ENCODE measurements at places on chromosomes 6 and 20.

- DNase-seq = no peak
Observed at GRCh38 chr6:130890521-130890971, 63.3 kb downstream of the SMLR1 start.

GRCh38 chr6:66096679-66097078 is 389.7 kb upstream of the EYS start:
- DNase-seq = no peak

DNA sequence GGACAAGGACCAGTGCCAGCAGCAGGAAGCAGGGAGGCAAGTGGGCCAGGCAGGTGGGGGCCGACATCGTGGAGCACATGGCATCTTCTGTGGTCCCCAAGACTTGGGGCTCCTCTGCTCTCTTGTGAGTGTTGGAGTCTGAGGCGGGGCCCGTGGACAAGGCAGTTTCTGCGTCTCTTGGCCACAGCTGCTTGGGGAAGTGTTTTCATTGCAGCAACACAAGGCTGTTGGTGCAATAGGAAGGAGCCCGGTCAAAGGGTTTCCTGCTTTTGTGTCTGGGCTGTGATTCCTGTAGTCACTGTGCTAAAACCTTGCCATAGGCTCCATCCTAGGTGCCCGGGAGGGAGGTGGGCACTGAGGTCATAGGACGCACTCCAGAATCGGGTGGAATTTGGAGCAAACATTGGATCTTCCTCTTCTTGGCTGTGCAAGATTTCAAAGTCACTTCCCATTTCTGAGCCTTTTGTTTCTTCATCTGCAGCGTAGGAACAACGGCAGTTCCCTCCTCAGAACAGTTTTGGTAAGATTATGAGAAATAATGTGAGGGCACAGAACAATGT is at the start of gene SIRPB2:
Gene SIRPB2, minus strand, starts transcription at position 140 of the 560 bp plus-strand sequence. Its CDS starts 61 bp downstream, at position 79.
- no peak for DNase-seq

- no peak for DNase-seq
Observed at GRCh38 chr20:10940941-10941340, 267.1 kb upstream of the JAG1 start.

- DNase-seq = no peak
Observed at GRCh38 chr6:117174835-117175360, 90.5 kb upstream of the VGLL2 start.

GRCh38 chr6:43447604-43448003 is 7.7 kb downstream of the DLK2 start:
- no peak for DNase-seq

GRCh38 chr6:137218473-137218916 is 690 bp downstream of the IFNGR1 start:
- no peak for DNase-seq

DNA sequence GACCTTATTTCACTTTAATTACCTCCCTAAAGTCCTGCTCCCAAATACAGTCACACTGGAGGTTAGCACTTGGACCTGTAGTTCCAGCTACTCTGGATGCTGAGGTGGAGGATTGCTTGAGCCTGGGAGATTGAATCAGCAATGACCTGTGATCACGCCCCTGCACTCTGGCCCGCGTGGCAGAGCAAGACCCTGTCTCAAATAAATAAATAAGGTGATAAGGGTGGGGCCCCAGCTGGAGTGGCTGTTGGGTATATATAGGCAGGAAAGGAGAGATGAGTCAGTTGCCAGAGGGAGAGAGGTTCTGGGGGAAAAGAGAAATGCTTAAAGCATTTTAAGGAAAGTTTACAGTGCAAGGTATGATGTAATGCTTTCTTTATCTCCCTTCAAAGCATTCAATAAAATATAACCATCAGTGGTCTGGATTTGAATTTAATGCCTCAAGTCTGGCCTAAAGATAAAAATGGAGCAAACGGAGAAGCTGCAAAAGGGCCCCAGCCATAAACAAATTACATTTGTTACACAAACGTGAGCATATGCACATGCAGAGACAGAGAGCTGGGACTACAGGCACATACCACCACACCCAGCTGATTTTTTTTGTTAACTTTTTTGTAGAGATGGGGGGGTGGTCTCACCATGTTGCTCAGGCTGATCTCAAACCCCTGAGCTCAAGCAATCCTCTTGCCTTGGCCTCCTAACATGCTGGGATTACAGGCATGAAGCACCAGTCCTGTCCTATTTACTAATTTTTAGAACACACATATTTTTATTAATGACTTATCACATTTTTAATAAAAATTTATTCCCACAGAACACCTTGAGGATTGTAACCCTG is 6.1 kb upstream of the PM20D2 start:
- DNase-seq = no peak

DNA sequence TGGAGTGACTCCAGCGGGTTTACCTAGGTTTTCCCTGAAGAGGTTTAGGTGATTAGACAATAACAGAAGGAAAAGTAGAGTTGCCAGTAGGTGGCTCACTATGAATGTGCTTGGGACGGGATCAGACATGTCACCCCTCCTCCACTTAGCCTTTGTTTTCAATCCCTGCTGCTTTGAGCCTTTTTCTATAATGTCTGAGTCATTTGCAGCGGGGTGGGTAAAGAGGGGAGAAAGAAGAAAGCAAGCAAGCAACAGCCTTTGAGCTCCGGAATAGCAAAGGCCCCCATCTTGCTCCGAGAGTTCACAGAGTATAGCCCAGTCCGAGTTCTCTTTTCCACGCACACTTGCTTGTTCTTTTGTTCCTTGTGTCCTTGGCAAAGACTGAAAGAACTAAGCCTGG is 129.1 kb downstream of the PACRG start:
- DNase-seq = no peak

DNA sequence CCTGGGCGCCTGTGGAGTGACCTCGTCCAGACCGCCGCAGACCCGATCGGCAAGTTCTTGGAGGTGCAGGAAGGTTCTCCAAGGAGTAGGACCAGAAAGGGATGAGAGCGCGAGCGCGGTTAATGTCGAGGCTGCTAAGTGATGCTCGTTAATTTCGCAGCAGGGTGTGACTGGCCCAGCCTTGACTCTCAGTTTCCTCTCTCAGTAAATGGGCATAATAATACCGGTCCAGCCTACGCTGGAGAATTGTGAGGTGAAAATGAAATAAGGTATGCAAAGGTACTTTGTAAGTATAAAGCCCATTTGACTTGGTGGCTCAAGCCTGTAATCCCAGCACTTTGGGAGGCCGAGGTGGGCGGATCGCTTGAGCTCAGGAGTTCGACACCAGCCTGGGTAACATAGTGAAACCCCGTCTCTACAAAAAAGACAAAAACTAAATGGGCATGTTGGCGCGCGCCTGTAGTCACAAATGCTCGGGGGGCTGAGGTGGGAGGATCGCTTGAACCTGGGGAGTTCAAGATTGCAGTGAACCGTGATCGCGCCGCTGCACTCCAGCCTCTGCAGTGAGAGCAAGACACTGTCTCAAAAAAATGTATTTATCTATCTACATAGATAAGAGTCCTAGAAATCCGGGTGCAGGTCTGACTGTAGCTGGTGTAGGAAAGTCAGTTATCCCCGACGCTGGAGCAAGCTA is 634 bp upstream of the BTBD9 start:
- DNase-seq = no peak

DNA sequence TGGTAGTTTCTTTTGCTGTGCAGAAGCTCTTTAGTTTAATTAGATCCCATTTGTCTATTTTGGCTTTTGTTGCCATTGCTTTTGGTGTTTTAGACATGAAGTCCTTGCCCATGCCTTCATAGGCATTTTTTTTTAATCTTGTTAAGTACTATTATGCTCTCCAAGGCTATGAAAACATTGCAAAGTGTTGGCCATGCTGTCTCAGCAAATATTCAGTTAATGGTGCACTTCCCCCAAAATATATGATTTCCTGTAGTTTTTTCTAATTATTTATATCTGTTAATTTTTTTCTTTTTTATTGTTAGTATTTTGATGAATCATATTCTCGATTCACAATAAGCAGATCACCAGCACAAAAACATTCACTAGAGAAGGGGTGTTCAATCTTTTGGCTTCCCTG is 806.1 kb upstream of the FLRT3 start:
- no peak for DNase-seq

GRCh38 chr6:134035823-134036296 is 16.6 kb downstream of the SLC2A12 start:
- no peak for DNase-seq

GRCh38 chr6:134714113-134714512 is 235.8 kb downstream of the ALDH8A1 start:
- DNase-seq = no peak

GRCh38 chr6:119510246-119510645 is 160.7 kb upstream of the MAN1A1 start:
- no peak for DNase-seq

DNA sequence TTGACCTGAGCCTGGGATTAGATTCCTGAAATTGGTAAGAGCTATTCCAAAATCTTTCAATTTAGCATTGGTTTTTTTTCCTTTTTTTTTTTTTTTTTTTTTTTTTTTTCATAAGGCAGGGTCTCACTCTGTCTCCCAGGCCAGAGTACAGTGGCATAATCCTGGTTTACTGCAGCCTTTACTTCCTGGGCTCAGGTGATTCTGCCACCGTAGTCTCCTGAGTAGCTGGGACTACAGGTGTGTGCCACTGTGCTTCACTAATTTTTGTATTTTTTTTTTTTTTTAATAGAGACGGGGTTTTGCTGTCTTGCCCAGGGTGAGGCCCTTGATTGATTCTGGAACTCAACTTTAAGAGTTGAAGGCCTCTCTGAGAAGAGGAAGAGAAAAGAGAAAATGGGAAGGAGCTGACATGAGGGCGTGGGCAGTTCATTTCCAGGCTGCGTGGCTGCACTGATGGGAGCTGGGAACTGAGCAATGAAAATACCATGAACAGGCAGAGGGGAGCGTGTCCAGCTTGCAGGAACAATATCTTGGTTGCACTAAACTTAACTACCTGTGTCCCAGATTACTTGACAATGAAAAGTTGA is 24.6 kb downstream of the KDM1B start:
- no peak for DNase-seq

- no peak for DNase-seq
Observed at GRCh38 chr6:19160081-19160730, 677.0 kb upstream of the ID4 start.

DNA sequence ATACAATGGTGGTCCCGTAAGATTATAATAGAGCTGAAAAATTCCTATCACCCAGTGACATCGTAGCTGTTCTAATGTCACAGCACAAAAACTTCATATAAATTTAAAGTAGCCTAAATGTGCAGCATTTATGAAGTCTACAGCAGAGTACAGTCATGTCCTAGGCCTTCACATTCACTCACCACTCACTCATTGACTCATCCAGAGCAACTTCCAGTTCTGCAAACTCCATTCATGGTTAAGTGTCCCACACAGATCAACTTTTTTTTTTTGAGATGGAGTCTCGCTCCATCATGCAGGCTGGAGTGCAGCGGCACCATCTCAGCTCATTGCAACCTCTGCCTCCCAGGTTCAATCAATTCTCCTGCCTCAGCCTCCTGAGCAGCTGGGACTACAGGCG is 20.9 kb upstream of the KCNG1 start:
- DNase-seq = no peak

GRCh38 chr20:36052117-36052513 is 83.7 kb downstream of the CNBD2 start:
- DNase-seq = no peak

DNA sequence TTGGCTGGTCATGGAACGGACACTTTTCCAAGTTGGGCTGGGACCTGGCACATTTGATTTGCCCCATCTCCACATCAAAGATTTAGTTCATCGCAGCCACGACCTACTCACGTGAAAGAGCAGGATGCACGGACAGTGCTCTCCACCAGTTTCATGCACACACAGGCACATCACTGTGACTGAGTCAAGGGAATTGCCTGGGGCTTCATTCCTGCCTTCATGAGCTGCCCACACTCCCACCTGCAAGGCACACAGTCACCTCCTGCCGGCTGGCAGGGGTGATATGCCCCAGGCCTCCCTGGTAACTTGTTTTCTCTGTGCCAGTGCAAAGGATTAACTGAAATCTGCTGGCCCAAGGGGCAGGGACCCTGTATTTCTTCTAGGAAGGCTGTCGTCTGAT is 23.3 kb upstream of the CST1 start:
- DNase-seq = no peak

DNA sequence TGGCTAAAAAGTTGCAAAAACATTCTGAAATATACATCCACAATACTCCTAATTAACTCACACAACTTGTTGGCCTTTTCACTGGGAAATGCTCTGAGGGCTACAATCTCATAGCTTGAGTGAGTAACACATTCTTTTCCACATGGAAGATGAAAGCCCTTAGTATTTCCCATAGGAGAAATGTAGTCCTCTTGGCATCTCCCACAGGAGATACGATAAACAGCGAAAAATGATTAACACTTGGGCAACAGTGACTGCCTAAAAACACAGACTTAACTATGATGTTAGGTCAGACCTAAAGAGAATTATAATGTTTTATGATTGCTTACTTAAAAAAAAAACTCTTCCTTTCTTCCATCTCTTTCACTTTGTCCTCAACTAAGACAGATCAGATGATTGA is 9.0 kb downstream of the MYLK4 start:
- DNase-seq = no peak
